ENCODE measurements at places on chromosomes 6 and 20.

GRCh38 chr20:21103582-21104465 is 2.3 kb downstream of the LINC00237 start:
- no peak for DNase-seq

GRCh38 chr20:10653599-10654249 is 20.1 kb downstream of the JAG1 start:
- no peak for DNase-seq

DNA sequence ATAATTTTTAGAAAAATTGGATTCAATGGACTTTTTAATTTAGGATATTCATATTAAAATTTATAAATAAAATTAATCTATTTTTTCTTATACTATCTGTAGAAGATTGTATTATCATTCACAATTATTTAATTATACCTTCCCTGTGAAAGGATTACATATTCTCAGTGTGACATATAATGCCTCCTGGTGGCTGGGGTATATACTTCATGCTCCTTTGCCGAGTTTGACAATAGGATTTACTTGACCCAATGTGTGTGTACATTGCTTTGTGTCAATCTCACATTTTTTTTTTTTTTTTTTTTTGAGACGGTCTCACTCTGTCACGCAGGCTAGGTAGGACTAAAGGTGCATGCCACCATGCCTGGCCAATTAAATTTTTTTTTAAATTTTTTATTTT is 230.0 kb upstream of the CHD6 start:
- DNase-seq = no peak

DNA sequence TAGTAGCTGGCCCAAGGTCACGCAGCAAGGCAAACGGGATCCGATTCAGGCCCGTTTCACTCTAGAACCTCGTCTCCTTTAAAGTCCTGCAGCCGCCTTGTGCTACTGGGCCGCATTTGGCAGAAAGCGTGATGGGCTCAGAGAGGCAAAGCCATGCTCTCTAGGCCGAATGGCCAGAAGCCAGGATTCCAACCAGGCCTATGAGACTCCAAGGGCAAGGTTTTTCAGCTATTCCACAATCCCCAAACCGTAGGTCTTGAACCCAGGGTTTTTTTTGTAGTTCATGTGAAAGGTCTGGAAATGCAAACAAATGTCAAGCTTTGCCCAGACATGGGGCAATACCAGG is 174.1 kb downstream of the PREX1 start:
- no peak for DNase-seq

DNA sequence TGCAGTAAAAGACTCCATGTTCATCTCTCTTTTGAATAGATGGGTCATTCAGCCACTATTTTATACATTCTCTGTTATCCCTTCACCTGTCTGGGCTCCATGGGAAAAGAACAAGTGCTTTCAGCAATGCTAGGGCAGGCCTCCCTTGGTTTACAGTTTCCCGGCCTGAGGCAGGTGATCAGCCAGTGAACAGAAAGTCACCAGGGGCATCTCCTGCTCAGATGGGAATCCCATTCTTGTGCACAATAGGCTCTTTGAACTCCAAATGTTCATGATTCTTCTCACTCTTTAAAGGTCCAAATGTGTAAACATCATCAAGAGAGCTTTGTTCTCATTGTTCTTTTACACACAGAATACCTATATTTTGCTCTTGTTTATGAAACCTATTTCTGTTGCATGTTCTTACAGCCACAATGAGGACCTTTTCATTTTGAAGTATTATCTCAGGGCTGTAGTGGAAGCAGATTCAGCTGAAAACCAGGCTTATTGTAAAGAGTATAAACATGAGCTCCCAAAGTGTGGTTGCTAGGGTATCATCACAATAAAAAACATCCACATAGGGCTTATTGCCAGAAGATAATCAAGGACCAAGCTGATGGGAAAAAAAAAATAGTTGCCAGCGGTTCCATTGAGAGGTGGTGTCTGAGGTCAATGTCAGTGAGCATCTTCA is 267.1 kb upstream of the SGK1 start:
- no peak for DNase-seq

DNA sequence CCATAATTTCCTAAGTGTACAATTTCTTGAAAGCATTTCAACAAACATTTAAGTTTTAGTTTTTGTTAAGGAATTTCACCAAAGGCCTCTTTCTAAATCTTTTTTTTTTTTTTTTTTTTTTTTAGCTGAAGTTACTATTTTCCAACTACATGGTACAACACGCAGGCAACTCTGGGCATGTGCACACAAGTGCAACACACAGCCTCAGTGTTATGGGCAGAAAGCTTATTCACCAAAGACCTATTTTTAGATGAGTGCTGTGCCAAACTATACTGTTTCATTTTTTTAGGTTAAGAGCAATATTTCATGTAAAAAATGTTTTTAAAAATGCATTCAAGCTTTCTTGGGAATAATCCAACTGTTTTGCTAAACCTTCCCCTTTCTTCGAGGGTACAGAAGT is 42.0 kb upstream of the MAP3K4 start:
- no peak for DNase-seq

DNA sequence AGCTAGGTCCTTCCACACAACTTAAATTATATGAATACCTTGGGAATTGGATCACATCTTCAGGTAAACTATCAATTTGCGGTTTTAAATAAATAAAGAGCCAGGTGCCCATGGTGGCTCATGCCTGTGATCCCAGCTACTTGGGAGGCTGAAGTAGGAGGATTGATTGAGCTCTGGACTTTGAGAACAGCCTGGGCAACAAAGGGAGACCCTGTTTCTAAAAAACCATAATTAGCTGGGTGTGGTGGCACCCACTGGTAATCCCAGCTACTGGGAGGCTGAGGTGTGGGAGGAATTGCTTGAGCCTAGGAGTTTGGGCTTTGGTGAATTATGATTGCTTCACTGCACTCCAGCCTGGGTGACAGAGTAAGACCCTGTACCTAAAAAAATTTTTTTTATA is 3.4 kb downstream of the GMNN start:
- DNase-seq = no peak

- DNase-seq = no peak
These were observed 102.2 kb downstream of the DACT2 start for GRCh38 chr6:168217216-168217879.

- DNase-seq = no peak
These were observed 2.5 kb downstream of the FYN start for GRCh38 chr6:111870742-111871064.

All from cerebellar nuclear complex (tissue), 1 donor.